ENCODE measurements at places on chromosomes 3 and 15.

GRCh38 chr3:99536555-99537314 lies 101.7 kb upstream of the COL8A1 start:
- no peak for DNase-seq

GRCh38 chr15:101536166-101536874 lies 46.8 kb upstream of the PCSK6 start:
- no peak for DNase-seq

GRCh38 chr15:64068133-64068532 lies 21.8 kb upstream of the DAPK2 start:
- no peak for DNase-seq

DNA sequence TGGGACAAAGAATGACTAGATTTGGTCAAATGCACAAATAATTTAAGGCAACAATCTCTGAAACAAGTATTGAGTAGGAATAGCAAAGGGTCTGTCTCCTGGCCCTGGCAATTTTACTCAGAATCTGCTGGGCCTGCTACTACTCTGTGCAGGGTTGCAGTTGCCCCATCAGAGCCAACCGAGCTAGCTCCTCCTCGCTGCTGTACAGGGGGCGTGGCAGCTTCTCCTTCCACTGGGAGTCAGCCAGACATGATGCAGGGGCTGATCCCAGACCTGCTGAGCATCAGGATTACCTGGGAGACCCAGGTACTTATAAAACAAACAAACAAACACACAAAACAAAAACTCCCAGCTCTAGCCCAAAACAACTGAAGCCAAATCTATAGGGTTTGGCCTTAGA lies 30.5 kb upstream of the PXYLP1 start:
- no peak for DNase-seq

GRCh38 chr15:44713006-44713966 lies 2.0 kb downstream of the B2M start:
- DNase-seq, result no peak

GRCh38 chr15:85312486-85312885 lies 67.9 kb upstream of the AKAP13 start:
- no peak for DNase-seq

GRCh38 chr15:70266412-70267121 lies 168.8 kb upstream of the TLE3 start:
- no peak for DNase-seq

GRCh38 chr15:82698711-82699345 lies 10.8 kb downstream of the AP3B2 start:
- no peak for DNase-seq

DNA sequence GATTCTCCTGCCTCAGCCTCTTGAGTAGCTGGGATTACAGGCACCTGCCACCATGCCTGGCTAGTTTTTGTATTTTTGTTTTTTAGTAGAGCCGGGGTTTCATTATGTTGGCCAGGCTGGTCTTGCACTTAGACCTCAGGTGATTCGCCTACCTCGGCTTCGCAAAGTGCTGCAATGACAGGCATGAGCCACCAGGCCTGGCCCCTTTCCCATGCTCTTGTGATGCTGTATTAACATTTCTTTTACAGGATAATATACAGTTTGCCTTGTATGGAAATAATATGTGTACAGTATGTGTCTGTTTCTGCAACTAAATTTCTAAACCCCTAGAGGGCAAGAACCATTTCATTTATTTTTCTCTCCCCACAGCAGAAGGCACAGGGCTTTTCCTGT lies 37.8 kb downstream of the SCG5 start:
- no peak for DNase-seq

- no peak for DNase-seq
Measured at GRCh38 chr3:67783281-67784250, 129.2 kb upstream of the SUCLG2 start.

DNA sequence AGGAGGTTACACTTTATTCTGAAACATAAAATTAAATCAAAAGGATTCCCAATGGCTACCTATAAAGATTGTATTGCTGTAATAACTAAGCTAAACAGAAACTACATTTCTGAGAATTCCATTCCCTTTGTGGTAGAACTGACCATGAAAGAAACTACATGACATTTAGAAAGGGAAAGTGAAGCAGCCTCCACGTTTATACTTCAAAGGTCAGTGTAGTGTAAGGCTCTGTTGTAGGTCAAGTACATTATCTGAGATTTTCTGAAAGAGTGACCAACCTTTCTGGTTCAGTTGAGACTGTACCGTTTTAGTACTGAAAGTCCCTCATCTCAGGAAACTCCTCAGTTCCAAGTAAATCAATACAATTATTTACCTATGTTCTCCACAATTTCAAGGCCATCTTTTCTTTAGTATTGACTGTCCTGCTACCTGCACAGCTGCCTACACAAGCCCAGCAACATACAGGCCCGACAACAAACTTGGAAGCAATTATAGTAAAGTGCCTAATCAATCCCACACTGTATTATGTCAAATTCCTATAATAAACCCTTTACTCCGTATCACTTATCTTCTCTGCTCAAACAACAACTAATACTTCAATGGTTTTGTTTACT lies 343.0 kb downstream of the PLOD2 start:
- DNase-seq, result no peak

- no peak for DNase-seq
Measured at GRCh38 chr3:17935222-17935621, 192.8 kb upstream of the TBC1D5 start.

- no peak for DNase-seq
Measured at GRCh38 chr3:191412759-191413158, 48.2 kb upstream of the PYDC2 start.

- DNase-seq, result no peak
Measured at GRCh38 chr3:123119802-123120201, 53.0 kb downstream of the PDIA5 start.

- no peak for DNase-seq
Measured at GRCh38 chr3:101509811-101510210, 3.2 kb downstream of the SENP7 start.

DNA sequence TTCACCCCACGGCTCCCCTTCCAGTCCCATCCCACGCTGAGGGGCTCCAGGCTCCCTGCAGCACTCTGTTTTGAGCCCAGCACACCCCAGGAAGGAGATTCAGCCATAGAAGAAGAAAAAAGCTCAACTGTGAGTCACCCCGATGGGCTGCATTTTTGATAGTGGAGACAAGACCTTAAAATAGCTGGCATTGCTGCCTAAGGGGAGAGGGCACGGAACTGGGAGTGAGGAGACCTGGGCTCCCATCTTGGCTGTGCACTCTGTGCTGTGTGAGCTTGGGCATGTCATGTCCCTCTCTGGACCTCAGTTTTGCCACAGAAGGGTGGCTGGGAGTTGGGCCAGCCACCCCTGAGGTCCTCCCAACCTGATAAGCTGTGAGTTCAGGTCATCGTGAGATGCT lies 57.2 kb upstream of the SMAD6 start:
- DNase-seq, result no peak

Measured in stimulated activated CD4-positive, alpha-beta T cell treated with anti-CD3 and anti-CD28 coated beads, Interleukin-4, amount 100 ng/mL, for 4 hours (primary cell).